IPS DF 6.9 (cell line): ENCODE measurements at places on chromosomes 1 and 21.

- peaks cover 7% of the 10 kb centered on the region; the same call in 1 of the 2 replicates for H3K4me1 ChIP-seq
- no peaks in the 10 kb centered on the region for H3K27me3 ChIP-seq
- no peak overlapping the region for H3K4me3 ChIP-seq
Observed at GRCh38 chr21:45418301-45419071, 13.5 kb downstream of the COL18A1 start.

DNA sequence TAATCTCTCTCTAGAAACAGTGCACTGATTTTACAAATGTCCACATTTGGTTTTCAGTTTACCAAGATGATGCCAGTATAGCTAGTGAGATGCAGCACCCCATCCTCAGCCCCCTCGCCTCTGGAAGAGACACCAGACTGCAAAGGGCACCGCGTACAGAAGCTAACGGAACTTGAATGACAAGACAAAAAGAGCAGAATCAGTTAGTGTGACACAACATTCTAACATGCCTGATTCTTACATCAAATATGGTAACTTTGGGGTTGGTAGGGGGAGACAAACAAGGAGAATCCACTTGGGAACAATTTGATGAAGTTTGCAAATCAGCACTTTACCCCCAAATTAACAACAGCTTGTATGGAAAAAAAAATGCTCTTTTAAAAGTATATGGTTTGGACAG, 4.1 kb upstream of the MAGOH start:
- H3K4me3 ChIP-seq: no peak overlapping the region
- H3K36me3 ChIP-seq: peaks cover 7% of the 10 kb centered on the region; the same call in 1 of the 2 replicates
- no peak overlapping the region for H3K27ac ChIP-seq

DNA sequence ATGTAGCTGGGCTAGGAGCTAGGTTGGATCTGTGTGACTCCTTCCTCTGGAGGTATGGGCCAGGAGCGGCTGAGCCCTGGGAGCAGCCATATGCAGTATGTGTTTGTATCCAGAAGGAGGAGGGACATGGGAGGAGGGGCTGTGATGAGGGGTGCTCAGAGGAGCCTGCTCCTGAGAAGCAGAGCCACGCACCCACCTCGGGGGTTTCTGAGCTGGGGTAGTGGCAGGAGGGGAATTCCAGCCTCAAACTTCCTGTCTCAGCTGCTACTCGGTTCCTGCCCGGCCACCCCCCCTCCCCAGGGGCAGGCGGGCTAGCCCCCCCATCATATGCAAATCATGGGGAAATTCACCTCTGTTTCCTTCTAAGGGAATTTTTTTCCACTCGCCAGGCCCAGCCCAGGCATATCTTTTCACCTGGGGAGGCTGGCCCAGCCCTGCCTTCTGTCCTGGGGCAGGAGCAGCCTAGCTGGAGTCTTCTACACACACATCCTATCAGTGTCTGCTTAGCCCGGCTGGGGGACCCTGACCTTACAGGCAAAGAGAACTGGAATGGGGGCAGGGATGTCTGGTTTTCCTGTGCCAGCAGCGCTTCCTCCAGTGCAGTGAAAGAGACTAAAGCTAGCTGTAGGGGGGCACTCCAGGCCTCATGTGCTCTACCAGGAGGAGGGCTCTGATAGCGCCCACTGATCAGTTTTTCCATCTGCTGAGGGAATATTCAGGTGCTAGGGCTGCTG, 3.0 kb downstream of the ZC3H12A start:
- peaks cover 21% of the 10 kb centered on the region for H3K36me3 ChIP-seq
- H3K4me1 ChIP-seq: peaks cover 15% of the 10 kb centered on the region
- H3K27me3 ChIP-seq: no peaks in the 10 kb centered on the region; the same call in 1 of the 2 replicates
- peak overlapping the region; percentile 22 for H3K27ac ChIP-seq
- no peak for DNase-seq
- no peak overlapping the region for H3K4me3 ChIP-seq

DNA sequence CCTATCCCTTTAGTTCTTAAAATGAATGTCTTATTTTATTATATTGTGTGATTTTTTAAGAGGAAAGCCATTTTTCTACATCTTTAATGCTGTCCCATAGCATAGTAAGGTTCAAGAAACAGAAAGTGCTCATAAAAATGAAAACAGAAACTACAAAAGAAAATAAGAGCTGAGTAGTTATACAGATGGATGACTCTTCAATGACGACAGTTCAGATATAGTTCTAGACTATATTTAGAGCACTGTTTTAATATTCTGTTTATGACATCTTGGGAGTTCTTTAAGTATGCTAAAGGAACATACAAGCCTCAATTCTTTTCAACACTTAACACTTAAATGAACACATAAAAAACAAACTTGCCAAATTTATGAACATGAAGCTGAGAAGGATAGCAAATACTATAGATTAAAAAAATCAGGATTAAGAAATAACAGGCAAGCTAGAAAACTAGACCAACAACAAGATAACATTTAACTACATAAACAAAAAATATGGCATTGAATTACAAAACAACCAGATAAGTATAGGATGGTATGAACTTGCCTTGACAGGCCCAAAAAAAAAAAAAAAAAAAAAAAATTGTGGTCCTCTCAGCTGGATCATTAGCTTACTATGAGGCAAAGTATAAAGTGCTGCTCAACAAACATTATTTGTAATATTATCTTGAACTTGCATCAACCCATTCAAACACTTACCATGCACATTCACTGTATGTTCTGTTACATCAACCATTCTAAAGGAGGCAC, 87.9 kb downstream of the ZZZ3 start:
- DNase-seq: no peak
- no peaks in the 10 kb centered on the region for H3K4me1 ChIP-seq
- no peaks in the 10 kb centered on the region for H3K27me3 ChIP-seq
- H3K4me3 ChIP-seq: no peak overlapping the region
- H3K27ac ChIP-seq: no peak overlapping the region
- no peaks in the 10 kb centered on the region for H3K36me3 ChIP-seq

GRCh38 chr1:41362357-41362721, 1.1 kb downstream of the FOXO6 start:
- H3K4me1 ChIP-seq: peaks cover 19% of the 10 kb centered on the region
- H3K36me3 ChIP-seq: no peaks in the 10 kb centered on the region
- H3K27ac ChIP-seq: no peak overlapping the region
- peaks cover 23% of the 10 kb centered on the region for H3K27me3 ChIP-seq
- no peak for DNase-seq
- H3K4me3 ChIP-seq: peak overlapping the region; percentile 61; the same call in 1 of the 2 replicates

- no peak for DNase-seq
- H3K27ac ChIP-seq: no peak overlapping the region
- no peaks in the 10 kb centered on the region for H3K36me3 ChIP-seq
- no peak overlapping the region for H3K4me3 ChIP-seq
- H3K27me3 ChIP-seq: no peaks in the 10 kb centered on the region
Observed at GRCh38 chr1:215476541-215476940, 90.6 kb upstream of the KCTD3 start.

- H3K4me1 ChIP-seq: peaks cover 3% of the 10 kb centered on the region
- peaks cover 60% of the 10 kb centered on the region for H3K27me3 ChIP-seq
- no peak for DNase-seq
- no peaks in the 10 kb centered on the region for H3K36me3 ChIP-seq
- no peak overlapping the region for H3K27ac ChIP-seq
- no peak overlapping the region for H3K4me3 ChIP-seq
Observed at GRCh38 chr1:214292322-214292721, 11.4 kb downstream of the SMYD2 start.

DNA sequence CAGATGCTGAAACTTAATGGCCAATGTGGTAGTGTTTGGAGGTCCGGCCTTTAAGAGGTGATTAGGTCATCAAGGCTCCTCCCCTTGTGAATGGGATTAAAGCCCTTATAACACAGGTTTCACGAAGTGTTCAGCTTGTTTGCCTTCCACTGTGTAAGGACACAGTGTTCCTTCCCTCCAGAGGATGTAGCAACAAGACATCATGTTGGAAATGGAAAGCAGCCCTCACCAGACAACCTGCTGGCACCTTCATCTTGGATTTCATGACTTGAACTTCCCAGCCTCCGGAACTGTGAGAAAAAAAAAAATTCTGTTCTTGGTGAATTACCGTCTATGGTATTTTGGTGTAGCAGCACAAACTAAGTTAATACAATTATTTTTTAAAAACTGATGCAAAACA, 613.8 kb downstream of the KIF26B start:
- H3K4me3 ChIP-seq: no peak overlapping the region
- no peaks in the 10 kb centered on the region for H3K36me3 ChIP-seq
- H3K27me3 ChIP-seq: no peaks in the 10 kb centered on the region
- H3K4me1 ChIP-seq: peaks cover 1% of the 10 kb centered on the region; the same call in 1 of the 2 replicates

- H3K36me3 ChIP-seq: no peaks in the 10 kb centered on the region
- no peak for DNase-seq
- H3K27ac ChIP-seq: no peak overlapping the region
- H3K27me3 ChIP-seq: no peaks in the 10 kb centered on the region
Observed at GRCh38 chr1:215637041-215637573, 70.0 kb downstream of the KCTD3 start.

- no peaks in the 10 kb centered on the region for H3K27me3 ChIP-seq
- no peaks in the 10 kb centered on the region for H3K4me1 ChIP-seq
- H3K36me3 ChIP-seq: no peaks in the 10 kb centered on the region
- no peak overlapping the region for H3K4me3 ChIP-seq
- no peak for DNase-seq
- H3K27ac ChIP-seq: no peak overlapping the region
Observed at GRCh38 chr1:77614037-77614436, 68.4 kb downstream of the ZZZ3 start.
